NCI-H446 (cell line): ENCODE measurements at places on chromosomes 1 and 21.

- DNase-seq = no peak
Measured at GRCh38 chr1:103110701-103111100, 2.4 kb upstream of the COL11A1 start.

DNA sequence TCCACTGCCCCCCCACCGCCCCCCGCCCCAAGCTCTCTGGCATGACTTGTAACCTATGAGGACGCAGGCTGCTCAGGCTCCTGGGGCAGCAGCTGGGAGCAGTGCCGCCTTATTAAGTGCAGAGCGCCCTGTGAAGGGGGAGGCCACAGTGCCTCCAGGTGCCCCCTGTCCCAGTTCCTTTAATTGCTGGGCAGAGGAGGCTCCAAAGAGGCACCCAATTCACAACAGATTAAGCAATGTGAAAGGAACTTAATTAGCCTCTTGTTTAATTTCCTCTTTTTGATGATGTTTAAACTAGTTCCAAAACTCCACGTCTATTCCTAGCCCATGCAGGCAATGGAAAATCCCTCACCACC is 3.0 kb downstream of the RXFP4 start:
- no peak for DNase-seq

GRCh38 chr1:27044613-27045151 is 32.0 kb upstream of the TENT5B start:
- DNase-seq = peak; percentile 74

- DNase-seq = no peak
Measured at GRCh38 chr1:171107262-171107940, 16.7 kb downstream of the FMO3 start.

- DNase-seq = no peak
Measured at GRCh38 chr1:157652859-157653493, 47.6 kb downstream of the FCRL3 start.

DNA sequence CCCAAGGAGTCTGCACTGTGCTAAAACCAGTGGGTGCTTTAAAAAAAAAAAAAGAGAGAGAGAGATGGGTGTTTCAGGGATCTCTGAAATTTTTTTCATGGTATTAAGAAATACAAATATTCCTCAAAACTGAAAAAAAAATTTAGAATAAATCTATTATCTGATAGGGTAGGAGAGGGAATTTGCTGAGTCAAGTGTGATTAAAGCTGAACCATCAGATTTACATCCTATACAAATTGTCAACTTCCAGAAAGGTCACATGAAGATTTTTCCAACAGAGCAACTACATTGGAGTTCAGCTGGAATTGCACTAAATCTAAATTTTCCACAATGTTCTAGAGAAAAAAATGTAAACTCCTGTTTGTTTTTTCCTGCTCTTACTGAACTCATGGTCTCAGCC is 79.3 kb upstream of the DSCAM start:
- DNase-seq = no peak
